ENCODE measurements at places on chromosomes 6 and 20.

GRCh38 chr20:24366336-24367004 lies 103.0 kb upstream of the SYNDIG1 start:
- no peak for DNase-seq

GRCh38 chr6:169577974-169578373 lies 123.9 kb downstream of the WDR27 start:
- DNase-seq, result no peak

GRCh38 chr6:119314885-119315272 lies 34.7 kb downstream of the MAN1A1 start:
- no peak for DNase-seq

DNA sequence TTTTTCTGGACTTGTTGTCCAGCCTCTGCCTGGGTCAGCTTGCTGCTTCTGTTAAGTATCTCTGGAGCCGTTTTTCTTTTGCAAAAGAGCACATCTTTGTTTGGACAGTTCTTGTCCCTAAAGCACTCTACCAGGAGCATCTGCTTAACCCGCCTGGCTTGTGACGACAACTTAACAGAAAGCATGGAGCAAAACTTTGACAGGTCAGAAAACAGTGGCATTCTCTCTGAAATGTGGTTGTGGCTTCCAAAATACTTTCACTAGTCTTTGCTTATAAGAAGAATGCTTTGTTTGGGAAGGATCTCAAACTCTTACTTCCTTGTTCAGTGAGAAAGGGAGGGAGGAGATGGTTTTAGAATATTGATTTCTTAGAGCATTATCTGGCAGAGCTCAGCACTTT lies 47.6 kb downstream of the CD109 start:
- no peak for DNase-seq

DNA sequence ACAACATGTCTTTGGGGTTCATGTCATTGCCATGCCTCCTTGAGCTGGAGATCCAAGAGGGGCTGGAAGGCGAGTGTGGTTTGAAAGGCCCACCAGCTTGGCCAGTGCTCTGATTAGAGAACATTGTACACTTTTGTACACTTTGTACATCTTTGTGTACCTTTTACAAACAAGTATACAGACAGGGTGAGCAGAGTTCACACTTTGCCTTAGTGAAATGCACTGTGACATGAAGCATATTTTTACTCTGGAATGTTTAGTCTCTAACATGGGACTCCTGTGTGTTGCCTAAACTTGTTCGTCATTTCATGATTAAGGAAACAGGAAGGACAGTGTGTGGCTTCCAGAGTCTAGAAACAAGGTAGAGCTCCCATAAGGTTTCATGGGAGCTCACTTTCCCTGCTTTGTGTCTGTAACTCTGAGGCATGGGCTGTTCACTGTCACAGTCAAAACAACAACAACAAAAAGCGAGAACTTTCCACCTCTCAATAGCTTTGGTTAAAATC lies 225.8 kb upstream of the SOX4 start:
- no peak for DNase-seq

DNA sequence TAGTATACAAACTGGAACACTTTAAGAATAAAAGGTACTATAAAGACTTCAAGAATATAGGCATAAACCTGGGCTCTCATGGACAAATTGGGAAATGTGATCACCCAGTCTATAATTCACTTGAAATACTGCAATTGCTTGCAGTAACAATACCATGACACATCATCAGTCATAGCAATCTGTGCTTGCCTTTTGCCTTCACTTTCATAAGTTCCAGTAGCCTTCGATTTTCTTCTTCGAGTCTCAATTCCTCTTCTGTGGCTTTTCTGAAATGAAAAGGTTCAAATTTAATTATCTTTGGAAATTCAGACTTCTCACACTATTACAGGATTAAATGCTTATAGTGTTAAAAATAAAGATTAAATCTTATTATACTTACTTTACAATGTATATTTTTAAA lies 96.3 kb upstream of the ZBTB24 start:
- DNase-seq, result no peak

DNA sequence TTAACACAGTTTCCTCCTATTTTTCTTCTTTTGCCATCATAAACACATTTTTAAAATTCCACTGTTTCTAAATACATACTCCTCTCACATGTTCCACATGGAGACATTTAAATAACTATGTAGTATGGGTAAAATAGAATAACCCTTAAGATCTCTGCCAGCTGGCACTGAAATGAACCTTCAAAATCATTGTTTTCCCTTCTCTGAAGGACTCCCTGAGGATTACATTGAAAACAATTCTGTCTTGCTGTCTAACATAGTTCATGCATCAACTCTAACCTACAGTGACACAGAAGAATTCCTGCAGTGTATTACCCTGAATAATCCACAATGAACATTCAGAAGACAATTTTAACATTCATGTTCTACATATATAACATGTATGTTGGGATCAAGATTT lies 1361.8 kb upstream of the CITED2 start:
- DNase-seq, result no peak

GRCh38 chr6:71463061-71463460 lies 174.4 kb downstream of the OGFRL1 start:
- no peak for DNase-seq

DNA sequence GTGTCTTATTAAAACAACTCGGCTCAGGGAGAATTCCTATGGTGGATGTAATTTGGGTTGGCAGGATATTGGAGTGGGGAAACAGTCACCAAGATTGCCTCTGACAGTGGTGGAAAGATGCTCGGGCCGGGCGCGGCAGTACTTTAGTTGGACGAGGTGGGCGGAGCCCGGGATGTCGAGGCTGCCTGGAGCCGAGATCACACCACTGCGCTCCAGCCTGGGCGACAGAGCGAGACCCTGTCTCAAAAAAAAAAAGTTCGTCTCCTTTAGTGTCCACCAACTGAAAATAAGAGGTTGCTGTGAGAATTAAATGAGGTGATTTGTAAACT lies 621 bp downstream of the NOL7 start:
- no peak for DNase-seq

DNA sequence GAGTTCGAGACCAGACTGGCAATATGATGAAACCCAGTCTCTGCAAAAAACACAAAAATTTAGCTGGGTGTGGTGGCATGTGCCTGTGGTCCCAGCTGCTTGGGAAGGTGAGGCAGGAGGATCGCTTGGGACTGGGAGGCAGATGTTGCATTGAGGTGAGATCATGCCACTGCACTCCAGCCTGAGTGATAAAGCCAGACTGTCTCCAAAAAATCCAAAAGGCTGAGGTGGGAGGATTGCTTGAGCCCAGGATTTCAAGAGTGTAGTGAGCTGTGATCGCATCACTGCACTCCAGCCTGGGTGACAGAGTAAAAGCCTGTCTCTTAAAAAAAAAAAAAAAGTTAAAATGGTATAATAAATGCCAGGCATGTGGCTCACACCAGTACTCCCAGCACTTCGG lies 1.3 kb upstream of the PTCRA start:
- no peak for DNase-seq

- no peak for DNase-seq
Measured at GRCh38 chr6:3297909-3298308, 39.2 kb downstream of the PSMG4 start.

DNA sequence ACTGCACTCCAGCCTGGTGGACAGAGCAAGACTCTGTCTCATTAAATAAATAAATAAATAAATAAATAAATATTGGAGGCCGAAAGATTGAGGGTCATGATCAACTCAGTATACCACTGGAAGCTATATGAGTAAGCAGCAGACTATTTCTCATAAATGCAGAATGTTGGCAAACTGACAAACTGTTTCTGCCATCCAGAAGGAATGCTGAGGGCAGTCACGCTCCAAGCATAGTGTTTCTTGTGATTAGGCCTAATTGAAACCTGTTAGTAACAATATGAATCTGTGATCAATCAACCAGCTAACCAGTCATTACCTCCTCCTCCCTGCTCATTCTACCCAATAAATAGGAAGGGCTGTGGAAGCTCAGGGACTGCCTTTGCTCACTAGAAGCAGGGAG lies 15.2 kb upstream of the KCNK15 start:
- no peak for DNase-seq

DNA sequence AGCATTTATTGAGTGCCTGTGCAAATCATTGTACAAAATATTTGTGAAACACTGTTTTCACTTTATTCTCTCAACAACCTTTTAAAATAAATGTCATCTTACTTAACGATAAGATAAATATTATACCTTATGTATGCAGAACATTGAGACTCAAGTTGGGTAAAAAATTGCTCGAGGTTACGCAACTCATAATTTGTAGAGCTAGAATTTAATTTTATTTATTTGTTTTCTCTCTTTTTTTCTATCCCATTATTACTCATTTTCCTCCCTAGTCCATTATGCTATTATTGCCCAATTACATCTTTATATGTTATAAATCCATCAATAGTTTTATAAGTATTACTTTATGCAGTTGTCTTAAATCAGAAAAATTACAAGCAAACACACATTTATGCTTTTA lies 77.4 kb upstream of the ELOVL5 start:
- no peak for DNase-seq

- DNase-seq, result no peak
Measured at GRCh38 chr6:53493635-53494025, 51.3 kb downstream of the GCLC start.

GRCh38 chr6:111633822-111634221 lies 28.1 kb upstream of the TRAF3IP2 start:
- no peak for DNase-seq

- no peak for DNase-seq
Measured at GRCh38 chr6:134757911-134758361, 192.0 kb downstream of the ALDH8A1 start.

GRCh38 chr20:54067606-54068174 lies 2.7 kb downstream of the BCAS1 start:
- DNase-seq, result no peak

- no peak for DNase-seq
Measured at GRCh38 chr6:105892577-105893262, 193.4 kb upstream of the PRDM1 start.

DNA sequence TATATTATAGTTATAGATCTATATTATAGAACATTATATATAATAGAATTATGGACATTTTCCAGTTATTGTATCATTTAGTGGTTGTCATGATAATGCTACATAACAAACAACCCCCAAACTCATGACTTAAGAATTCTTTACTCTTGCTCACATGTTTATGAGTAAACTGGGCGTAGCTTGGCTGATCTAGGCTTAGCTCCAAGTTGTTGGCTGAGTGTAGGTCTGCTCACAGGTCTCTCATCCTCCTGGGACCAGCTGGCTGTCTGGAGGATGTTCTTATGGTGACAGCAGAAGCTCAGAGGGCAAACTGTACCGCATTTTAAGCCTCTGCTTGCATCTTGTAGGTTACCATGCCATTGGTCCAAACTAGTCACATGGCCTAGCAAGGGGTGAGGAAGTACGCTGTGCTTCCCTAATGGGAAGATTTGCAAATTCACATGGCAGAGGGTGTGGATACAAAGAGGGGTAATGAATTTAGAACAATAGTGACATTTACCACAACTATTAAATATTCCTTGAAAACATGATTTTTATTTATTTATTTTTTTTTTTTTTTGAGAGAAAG lies 34.2 kb downstream of the ARHGAP40 start:
- DNase-seq, result no peak

- DNase-seq, result no peak
Measured at GRCh38 chr6:166167801-166168615, at the start of gene TBXT. Gene TBXT (minus strand): TSS chr6:166167851. CDS start chr6:166167591, 260 bp downstream.

- peak; percentile 11 for DNase-seq
Measured at GRCh38 chr20:12028771-12029170, 111.1 kb downstream of the BTBD3 start.

DNA sequence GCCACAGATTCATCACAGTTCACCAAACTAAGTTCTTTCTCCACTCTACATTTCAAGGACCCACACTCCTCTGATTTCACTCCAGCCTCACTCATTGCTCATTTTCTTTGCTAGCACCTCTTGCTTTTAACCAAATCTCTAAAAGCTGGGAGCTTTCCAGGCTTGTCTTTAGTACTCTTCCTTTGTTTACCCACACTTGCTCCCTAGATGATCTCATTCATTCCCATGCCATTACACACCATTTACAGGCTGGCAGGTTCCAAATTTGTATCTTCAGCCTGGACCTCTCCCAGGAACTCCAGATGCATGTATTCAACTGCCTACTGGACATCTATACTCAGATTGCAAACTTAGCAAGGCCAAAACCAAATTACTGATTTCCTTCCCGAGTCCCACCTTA lies 5.3 kb upstream of the GUCA1B start:
- no peak for DNase-seq

DNA sequence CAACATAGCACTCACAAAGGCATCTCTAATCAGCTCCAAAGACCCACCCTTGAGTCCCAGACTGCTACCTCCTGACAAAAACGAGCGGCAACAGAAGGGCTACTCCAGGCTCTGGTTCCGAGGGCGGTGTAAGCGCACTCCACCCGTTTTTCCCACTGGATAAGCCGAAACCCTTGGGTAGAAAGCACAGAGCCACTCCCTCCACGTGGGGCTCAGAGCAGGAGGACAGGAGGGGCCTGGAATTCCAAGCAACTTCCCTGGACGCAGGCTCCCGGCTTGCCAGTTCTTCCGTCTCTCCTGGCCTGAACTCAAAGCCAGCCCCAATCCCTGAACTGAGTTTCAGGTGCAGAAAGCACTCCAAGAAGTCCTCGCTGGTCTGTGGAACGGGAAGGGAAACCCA lies 7.4 kb downstream of the GMEB2 start:
- no peak for DNase-seq

DNA sequence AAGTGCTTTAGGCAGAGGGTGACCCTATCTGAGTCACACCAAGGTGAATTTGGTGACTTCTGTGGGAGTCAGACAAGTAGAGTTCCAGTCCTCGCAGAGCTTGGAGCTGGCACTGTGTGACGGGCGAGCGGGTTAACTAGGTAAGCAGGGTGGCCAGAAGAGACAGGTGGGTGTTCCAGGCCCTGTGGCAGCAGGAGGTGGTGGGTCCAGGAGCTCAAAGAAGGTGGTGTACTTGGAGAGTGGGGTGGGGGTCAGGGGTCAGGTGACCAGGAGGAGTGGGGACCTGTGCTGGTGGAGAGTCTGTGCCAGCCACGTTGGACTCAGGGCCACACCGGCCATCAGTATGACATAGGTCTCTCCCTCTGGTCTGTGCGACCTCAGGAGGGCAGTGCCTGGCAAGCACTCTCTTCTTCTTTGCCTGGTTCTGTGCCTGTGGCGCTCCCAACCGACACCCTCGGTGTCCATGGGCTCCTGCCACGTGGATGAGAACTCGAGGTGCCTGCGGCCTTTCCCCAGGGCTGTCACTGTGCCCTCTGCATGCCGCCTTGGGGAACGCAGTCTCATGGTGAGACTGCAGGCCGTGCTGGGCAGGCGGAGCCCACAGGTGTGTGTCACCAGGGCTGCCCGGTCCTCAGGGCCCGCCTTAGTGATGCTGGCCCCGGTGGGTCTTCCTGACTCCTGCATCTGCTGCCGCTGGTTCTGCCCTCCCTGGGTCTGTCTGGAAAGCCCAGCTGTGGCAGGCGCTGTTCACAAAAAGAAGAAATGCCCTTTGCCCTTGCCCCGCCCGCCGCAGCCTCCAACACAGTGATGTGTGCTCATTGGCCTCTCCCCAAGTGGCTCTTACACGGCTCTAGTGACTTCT lies 1.6 kb downstream of the MRGBP start:
- DNase-seq, result no peak

- DNase-seq, result no peak
Measured at GRCh38 chr6:89874438-89874837, 19.8 kb upstream of the GJA10 start.

All from NCI-H2081 (cell line).